ENCODE measurements at places on chromosomes 2 and 18.

- DNase-seq = no peak
Observed at GRCh38 chr2:163591461-163591860, 144.3 kb downstream of the FIGN start.

DNA sequence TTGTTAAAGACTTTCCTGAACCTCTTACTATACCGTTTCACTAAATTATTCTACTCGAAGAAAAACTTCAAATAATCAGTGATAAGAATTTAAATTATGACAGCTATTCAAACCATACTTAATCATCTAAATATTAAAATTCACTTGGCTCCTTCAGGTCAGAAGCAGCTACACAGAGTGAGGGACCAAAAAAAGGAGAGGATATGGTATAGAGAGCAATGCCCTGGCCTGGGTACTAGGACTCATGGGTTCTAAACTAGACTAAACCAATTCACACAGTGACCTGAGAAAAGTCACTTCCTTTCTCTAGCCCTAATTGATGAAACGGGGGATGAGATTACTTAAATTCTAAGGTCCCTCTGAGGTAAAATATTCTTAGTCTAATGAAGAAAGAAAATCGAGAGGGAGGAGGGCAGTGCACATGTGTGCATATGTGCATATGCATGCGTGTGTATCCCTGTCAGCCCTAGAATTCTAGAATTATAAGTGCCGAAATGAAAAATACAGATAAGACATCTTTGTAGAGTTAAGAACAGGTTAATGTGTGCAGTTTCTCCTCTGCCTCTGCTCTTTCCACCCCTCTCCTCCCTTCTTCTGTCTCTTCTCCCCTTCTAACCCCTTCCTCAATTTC, 11.2 kb downstream of the STRN start:
- DNase-seq = no peak

GRCh38 chr18:72720116-72720515, 147.7 kb downstream of the NETO1 start:
- no peak for DNase-seq

- no peak for DNase-seq
Observed at GRCh38 chr18:5541644-5542043, 2.2 kb downstream of the EPB41L3 start.

DNA sequence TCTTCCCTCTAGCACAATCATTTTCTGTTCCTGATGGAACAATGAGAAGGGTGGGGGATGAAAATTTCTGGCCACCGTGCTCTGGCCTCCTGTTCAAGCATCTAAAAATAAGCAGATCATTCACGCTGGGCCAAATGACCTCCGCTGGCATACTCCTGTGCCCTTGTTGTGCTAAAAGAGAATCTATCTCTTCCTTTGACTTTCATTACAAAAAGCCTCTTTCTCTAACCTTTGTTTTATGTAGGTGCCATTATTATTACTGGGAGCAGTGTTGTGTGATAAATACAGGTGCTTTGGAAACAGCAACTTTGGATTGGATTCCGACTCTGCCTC, 44.6 kb upstream of the B3GNT2 start:
- DNase-seq = no peak

DNA sequence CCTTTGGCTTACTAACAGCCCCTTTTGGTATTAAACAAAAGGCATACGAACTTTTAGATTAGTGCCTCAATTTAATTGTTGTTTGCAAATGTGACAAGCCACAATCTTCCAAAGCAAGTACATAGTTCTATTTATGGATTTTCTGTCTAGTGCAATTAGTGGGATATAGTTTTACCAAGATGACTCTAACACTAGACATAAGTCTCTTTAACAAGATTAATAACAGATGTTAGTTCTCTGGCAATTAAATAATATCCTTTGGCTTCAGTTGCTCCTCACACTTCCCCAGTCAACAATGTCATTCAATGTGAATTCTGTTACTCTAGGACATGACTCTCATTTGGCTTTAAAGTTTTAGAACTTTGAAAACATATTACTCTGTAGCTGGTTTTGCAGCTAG, 16.7 kb upstream of the MC4R start:
- DNase-seq = no peak

- DNase-seq = no peak
Observed at GRCh38 chr2:234469251-234469845, 27.5 kb downstream of the ARL4C start.

GRCh38 chr18:598124-598589, 1.4 kb downstream of the CLUL1 start:
- no peak for DNase-seq

DNA sequence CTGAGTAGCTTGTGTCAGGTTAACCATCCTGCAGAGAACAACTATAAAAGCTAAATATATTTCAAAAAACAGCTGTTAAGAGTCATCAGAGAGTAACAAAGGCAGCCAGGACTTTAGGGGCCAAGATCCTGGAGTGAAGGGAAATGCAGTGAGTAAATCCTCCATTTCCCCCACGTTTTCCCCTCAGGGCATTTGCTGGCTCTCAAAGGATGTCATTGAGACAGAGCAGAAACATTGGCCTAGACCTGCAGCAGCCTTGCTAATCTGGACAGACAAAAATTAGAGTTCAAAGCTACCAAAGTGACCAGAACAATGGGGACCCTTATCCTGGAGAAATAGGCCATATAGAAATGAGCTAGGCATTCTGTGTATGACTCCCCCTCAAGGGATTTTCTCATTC, 21.1 kb upstream of the KLHL29 start:
- DNase-seq = no peak

DNA sequence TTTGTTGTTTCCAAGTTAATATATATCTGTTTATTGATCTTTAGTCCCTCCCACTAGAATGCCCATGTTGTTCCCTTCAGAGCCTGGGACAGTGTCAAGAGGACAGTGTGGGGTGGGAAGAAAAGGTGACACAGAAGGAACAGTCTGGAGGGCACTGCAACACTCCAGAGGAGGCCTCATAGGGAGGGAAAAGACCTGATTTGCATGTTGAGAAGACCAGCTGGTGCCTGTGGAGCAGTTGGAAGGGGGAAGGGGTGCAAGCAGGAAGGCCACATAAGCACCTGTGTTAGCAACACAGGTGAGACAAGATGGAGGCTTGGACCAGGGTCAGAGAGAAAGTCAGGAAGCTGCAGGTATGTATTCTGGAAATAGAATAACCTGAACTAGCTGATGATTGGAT, 48.1 kb upstream of the FHOD3 start:
- no peak for DNase-seq

- no peak for DNase-seq
Observed at GRCh38 chr2:207501802-207502576, 27.8 kb upstream of the CREB1 start.

GRCh38 chr2:48198371-48198770, 292.1 kb upstream of the FBXO11 start:
- DNase-seq = no peak

GRCh38 chr2:172804423-172804822, 68.8 kb downstream of the RAPGEF4 start:
- no peak for DNase-seq

DNA sequence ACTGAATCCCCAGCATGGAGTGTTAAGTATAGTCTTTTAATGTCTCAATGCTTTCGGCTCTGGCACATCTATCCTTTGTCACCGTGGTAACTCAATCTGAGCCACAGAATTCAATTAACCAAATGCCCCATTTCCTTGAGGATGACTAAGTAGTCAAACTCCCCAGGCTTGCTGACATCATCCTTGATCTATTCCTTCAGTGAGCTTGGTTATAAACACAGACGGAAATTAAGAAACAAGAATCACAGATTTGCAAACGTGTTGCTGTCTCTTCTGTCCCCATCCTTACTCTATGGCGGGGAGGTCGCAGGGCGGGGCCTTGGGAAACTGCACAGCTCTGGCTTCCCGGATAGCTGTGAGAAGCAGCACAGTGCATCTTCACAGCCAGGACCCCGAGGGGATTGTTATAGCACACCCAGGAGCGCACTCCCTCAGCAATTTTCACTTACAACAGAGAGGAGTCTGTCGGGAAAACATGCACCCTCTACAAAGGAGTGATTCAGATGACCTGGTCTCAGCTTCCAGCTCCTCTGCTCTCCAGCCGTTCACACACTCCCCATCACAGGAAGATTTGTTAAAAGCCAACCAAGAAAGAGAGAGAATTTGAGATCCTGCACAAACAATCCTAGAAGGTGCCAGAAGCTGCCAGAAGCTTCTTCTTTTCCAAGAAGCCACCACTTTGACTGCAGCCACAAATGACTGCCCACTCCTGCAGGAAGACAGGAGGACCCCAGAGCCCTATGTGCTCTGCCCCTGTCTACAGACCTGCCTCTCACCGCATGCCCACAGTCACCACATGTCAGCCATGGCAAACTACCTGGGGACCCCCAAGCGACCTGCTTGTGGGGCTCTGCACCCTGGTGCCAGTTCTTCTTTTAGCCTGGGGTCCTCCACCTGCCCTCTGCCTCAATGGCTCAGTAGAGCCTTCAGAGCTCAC, 44.9 kb upstream of the YWHAQ start:
- DNase-seq = no peak

Data from head of caudate nucleus (tissue), 42 donors.